ENCODE measurements at places on chromosomes 2 and 18.

GRCh38 chr2:223943561-223944008 lies 1.6 kb downstream of the WDFY1 start:
- no peak for DNase-seq

GRCh38 chr2:236536727-236537398 lies 32.8 kb upstream of the ACKR3 start:
- DNase-seq: no peak

DNA sequence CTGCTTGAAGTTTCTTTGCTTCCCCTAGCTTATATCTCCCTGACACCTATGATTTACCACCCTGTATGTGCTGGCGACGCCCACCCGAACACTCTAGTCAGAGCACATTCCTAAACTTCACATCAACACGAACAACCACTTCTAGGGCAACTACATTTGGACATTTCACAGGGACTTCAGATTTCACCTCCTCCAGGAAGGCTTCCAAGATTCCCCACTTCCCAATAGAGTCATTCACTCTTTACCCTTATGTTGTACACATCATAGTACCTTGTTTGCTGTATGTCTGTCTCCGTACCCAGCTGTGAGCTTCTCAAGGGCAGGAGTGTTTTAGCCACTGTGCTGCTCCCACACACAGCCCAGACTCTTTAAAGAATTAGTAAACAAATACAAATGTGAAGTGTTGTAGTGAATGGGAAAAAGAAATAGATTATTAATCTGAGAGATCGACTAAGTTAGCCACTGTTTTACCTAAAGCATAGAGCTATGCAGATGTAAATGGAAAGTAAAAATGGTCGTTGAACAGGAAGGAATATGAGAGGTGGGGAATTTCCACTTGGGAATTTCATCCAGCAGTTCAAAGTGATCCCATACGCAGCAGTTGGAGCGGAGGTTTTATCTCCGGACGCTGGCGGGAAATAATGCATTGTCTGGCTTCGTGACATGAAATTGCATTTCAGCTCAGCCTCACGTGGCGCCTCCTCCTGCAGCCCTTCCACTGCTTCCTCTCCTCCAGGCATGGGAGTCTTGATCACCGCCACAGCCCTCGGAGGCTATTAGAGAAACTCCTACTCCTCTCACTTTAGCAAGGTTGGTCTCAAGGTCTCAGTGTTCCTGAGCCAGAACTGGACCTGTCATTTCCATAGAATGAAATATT lies 233.4 kb upstream of the COPS8 start:
- no peak for DNase-seq

DNA sequence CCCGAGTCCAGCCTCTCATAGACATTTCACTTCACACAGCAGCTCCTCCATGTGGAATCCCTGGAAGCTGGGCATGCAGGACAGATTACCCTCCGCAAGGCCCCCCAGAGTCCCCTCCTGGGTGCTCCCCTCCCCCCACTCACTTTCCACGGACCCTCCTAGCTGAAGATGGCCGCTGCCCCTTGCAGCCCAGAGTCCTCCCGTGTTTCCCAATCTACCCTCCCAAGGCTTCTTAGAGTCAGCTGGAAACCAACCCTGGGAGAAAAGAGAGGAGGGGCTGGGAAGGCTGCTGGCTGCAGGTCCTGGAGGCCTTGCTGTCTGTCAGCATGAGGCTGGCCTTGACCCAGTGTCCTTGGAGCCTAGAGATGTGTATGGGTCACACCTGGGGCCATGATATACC lies 49.0 kb upstream of the HAAO start:
- no peak for DNase-seq

DNA sequence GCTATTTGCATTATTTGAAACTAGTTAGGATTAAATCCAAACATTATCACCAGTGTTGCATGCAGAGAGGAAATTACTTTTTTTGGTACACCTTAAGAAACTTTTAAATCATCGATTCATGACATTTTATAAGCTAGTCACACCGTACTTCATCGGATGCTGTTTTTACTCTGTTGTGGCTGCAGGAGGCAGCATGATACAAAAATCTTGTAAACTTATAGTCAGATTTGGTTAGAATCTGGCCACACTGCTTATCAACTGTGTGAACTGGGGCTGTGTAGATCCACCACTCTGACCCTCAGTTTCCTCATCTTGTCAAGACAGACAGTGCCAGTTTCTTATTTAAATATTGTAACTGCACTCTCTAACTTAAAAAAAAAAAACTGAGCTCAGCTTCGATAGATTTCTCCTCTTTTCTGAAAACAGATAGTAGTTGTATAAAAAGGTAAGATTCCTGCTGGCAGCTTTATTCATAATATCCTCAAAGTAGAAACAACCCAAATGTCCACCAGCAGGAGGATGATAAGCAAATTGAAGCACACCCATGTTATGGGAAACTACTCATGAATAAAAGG lies 77.8 kb downstream of the RAPGEF4 start:
- peak; percentile 4 for DNase-seq

Measured in NCI-H1105 treated with DMSO at 0.1 percent for 48 hours (cell line).